CD8-positive, alpha-beta memory T cell (primary cell): ENCODE measurements at places on chromosomes 2 and 18.

DNA sequence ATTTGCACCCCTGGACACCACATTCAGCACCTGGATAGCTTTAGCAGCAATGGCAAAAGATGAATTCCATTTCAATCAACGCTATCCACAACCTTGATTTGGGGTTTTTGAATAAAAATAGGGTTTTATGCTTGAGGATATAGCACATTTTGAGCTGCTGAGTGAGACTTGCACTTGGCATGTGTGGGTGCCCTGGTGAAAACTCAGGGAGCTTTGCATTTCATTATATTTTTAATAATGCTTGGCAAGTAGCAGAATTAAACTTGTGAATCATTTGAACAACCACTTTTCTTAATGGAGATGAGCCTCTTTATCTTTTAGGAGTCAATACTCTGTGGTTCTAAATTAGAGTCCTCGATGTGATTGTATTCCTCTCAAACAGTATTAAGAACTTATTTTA is 252.4 kb downstream of the PLCL1 start:
- no peak for DNase-seq

GRCh38 chr2:19021100-19021476 is 337.3 kb downstream of the OSR1 start:
- DNase-seq = no peak

- DNase-seq = no peak
These were observed 147.4 kb upstream of the STK17B start for GRCh38 chr2:196318517-196319377.

DNA sequence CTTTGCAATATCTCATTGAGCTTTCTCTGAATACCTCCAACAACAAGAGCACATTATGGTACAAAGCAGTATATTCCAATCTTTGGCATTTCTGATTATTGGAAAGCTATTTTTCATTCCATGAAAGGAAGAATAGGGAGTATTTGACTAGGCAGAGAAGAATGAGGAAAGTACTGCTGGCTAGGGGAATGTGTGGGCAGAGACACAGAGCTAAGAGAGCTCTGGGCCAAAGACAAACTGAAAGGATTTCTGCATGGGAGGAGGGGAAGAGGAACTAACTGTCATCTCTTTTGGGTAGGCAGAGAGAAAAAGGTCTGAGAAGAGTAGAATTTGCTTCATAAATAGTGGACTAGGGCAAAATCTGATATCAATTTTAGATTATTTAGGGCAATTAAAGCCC is 150.8 kb downstream of the CCDC85A start:
- DNase-seq = no peak

DNA sequence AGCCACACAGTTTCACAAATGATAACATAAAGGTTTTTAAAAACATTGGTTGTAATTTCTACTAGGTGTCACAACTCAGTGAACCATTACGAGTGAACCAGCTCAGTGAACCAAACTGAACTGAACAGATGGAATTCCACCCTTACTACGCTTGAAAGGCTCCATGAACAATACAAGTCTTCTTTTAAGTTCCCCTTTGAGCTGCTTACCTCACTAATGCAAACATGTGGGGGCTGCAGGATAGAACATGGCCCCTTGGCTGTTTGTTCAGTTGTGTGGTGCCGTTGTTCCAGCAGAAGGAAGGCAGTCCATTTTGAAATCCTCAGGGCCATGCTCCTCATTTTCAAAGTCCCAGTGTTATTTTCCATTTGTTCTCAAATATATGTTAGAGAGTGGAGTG is 30.7 kb upstream of the KLHL14 start:
- DNase-seq = no peak

DNA sequence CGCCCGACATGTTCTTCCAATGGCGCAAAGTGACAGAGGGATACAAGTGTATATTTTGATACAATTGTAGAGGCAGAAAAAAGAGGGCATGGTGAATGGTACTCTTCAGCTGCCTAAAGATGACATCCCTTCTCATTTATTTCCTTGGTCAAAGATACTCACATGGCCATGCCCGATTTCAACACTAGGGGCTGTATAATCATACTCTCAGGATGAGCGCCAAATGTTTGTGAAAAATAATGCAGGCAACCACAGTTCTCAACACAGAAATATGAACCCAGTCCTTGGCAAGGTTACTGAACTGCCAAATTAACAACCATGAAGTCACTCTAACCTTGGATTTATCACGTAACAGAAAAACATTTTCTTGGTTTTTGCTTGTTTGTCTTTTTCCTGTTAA is 204.4 kb downstream of the CCDC102B start:
- no peak for DNase-seq

DNA sequence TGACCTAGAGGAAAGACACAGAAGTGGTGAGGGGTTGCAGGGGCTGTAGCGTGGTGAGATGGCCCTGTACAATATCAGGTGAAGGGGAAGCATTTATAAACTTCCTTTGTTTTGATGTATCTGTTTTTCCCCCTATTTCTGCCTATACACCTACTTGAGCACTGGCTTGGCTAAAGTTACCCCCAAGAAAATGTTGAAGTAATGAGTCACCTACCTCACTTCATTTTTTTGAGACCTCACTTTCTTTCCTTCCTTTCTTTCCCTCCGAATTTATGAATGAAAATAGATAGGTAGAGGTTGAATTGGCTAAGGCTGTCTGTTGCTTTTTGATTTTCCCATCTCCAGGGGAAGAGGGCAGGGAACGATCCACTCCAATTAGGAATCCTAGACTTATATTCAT is 231.1 kb upstream of the EPAS1 start:
- no peak for DNase-seq

- no peak for DNase-seq
These were observed 172.5 kb upstream of the CREB1 start for GRCh38 chr2:207357216-207357615.

DNA sequence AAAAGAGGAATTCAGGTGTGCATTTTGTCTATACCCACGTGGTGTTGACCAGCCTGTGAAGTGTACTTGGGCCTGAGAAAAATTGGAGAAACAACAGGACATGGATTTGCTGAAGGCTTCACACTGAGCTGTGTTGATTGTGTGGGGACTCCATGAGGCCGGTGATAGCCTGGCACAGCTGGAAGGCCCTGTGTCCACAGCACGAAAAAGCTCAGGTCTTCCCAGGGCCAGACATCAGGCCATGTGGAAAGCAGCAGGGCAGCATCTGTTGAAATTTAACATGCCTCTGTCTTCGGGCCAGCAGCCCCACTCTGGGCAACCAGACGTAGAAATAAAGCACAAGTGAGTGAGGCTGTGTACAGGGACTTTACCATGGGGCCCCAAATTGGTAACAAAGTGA is 84.1 kb downstream of the HS6ST1 start:
- DNase-seq = no peak

DNA sequence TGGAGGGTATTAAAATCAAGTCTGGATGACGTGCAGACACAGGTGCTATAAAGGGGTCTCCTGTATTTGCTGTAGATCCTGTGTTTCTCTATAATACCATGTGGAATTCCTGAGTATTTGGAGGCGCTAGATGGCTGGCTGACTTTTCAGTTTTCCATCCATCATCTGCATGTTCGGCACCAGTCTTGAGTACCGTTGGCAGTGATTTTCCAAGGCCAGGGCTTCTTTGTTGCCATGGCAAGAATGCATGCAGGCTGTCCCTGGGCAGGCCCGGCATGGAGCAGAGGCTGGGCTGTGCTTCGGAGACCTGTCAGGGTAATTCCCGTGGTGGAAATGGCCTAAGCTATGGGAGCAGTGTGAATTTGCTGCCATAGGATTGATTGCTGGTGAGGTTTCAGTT is 405.9 kb upstream of the HS6ST1 start:
- DNase-seq = no peak

DNA sequence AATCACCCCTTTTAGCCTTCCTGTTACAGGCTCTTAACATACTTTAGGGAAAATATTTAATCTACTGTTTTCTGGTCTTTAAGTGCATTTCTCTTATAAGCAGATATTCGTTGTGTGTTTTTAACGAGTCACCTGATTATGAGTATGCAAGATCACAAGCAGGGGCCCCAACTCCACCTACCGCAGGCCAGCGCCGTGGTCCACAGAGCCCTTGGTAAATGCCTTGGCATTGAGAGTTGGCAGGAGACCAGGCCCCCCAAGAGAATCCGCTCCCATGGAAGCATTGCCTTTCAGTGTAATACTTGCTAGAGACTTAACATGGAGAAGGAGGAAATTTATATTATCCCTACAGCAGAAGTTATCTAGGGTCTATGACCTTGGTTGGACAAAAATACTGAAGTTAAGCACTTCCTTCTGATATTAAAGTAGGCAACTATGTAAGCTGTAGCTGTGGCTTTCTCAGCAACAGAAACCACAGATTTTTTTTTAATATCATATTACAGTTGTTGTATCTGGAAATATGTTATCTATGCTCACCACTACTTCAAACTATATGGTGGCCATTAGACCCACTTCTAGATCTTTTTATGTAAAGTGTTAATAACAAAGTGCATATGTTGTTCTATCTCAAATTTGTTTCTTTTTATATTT is 241.8 kb upstream of the MGAT5 start:
- no peak for DNase-seq

- no peak for DNase-seq
These were observed 152.9 kb upstream of the NCKAP5 start for GRCh38 chr2:133721118-133721517.

GRCh38 chr2:178484245-178485041 is 4.2 kb downstream of the PLEKHA3 start:
- DNase-seq = no peak

GRCh38 chr2:237858294-237859081 is 935 bp upstream of the RAMP1 start:
- peak; percentile 28 for DNase-seq

DNA sequence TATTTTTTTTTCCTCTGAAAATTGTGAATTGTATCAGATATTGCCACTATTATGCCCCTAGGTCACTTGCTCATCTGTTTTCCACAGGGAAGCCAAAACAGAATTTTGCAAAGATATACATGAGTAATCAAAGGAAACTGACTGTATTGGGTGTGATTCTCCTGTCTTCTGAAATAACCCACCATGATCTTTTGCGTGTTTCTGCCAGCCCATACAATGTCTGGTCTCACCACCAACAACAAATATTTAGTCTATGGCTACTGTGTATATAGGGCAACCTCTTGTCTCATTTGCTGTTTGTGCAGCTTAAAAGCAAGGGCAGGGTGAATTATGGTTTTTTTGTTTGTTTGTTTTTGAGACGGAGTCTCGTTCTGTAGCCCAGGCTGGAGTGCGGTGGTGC is 26.5 kb downstream of the EPAS1 start:
- DNase-seq = no peak

- no peak for DNase-seq
These were observed 158.5 kb downstream of the MYO3B start for GRCh38 chr2:170336408-170336807.
